ENCODE measurements at places on chromosomes 4 and X.

GRCh38 chrX:9668537-9668936 lies 97.1 kb downstream of the GPR143 start:
- DNase-seq, result no peak

- no peak for DNase-seq
Observed at GRCh38 chr4:69951602-69952001, 13.9 kb downstream of the CSN2 start.

GRCh38 chrX:77442728-77443127 lies 4.5 kb upstream of the FGF16 start:
- no peak for DNase-seq

DNA sequence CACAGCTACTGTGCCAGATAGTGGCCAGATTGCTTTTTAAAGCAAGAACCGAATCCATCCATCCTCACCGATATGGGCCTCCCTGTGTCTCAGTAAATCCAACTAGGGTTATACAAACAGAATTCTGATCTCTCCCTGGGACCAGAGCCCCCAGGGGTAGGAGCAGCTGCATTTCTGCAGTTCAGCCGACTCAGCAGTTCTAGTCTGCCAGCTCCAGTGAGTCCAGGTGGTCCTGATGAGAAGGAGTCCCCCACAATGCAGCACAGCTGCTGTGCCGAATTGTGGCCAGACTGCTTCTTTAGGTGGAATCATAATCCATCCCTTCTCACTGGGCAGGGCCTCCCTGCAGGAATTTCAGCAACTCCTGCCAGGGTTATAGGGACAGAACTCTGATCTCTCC lies 532.9 kb downstream of the ACTRT1 start:
- no peak for DNase-seq

DNA sequence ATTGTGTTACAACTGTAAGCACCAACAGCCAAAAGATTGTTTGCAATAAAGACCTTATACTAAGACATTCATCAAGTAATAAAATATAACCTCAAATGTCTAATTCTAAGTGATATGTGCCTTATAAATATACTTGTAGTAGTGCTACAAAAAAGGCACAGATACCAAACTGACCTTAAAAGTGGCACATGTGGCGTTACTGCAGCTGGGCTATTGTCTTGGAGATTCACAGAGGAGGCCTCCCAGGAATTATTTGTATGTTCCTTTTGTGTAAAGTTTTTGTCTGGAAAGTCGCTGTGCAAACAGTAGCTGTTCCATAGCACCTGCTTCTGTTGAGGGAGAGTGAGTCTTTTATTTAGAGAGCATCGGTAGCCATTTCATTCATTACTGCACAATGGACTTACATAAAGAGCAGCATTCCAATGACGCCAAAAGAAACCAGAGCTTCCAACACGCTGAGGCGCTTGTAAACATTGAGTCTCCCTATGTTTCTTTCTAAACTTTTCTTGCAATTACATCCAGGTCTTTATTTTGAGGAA lies 143.7 kb downstream of the RPA4 start:
- no peak for DNase-seq

DNA sequence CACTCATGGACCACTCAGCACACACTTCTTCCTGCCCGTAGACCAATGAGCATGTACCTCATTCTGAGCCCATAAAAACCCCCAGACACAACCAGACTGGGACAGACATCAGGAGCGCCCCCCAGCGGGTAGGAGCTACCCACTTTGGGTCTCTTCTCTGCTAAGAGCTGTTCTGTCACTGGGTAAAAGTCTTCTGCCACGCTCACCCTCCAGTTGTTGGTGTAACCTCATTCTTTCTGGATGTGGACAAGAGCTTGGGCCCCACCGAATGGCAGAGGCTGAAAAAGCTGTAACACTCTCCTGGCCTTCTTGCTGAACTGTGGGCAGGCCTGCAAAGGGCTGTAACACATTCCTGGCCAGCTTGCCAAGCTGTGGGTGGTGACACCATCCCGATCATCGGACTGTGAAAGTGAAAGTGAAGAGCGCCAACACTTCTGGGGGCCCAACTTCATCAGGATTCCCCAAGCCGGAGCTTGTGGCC lies 137.6 kb downstream of the TECRL start:
- no peak for DNase-seq

- DNase-seq, result peak; percentile 4
Observed at GRCh38 chrX:24148535-24149350, 786 bp upstream of the ZFX start.

DNA sequence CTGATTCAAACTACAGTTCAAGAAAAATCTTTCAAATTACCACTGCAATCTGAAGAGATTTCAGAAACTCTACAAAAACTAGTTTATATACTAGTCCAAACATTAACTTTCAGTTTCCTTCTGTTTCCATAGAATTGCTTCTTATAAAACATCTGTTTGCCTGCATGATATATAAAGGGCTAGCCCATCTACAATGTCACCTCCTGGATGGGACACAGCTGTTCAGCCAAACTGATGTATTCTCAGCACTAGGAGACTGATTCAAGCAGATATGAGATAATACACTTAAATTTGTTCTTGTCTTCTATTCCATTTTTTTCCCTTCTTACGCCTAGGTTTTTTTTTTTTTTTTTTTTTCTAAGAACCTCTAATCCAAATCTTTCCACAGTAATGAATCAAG lies 1569.7 kb upstream of the IGFBP7 start:
- no peak for DNase-seq

DNA sequence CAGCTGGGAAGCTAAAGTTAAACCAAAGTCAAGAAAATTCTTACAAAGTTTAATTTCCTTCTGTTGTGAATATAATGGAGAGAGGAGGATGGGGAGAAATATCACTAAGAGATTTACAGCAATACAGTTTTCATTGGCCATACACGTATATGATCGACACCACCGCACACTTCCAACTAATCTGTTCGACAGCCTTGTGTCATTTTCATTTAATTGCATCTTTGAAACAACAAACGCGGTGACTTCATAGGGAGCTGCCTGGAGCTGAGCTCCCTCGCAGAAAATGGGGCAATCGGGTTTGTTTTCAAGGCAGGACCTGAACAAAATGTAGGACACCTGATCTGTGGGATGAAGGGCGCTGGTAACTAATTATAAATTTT lies 1.3 kb downstream of the PTPN13 start:
- no peak for DNase-seq

DNA sequence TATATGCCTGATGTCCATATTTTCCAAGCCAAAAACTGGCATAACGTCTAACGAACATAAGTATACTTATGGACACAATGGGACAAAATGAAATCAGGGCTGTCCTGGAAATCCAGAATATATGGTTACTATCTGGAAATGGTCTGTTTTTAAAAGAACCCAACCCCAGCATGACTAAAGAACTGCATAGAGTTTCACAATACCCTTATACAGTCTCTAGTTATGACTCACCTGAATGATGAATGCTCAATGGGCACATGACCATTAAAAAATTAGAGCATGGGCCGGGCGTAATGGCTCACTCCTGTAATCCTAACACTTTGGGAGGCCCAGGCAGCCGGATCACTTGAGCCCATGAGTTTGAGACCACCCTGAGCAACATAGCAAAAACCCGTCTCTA lies 31.8 kb downstream of the AMMECR1 start:
- no peak for DNase-seq

DNA sequence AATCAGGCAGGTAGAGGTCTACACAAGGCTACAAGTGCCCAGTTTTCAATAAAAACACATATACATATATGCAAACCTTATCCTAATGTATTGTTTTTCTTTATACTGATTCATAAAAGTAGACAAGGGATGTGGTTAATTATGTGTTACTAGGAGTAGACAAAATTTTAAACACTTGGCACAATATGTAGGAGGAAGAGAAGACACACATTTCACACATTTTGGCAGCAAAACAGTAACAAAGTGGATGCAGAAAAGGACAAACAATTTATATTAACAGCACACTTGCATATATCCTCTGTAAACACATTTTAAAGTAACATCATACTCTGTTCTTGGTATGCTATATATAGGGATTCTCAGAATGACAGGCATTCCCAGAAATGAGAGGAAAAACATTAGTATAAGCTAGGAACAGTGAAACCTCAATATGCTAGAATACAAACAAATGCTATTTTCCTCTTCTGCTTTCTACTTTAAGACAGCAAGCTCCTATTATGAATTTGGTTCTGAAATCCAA lies 63.8 kb downstream of the GPRIN3 start:
- no peak for DNase-seq

GRCh38 chrX:129980540-129981199 lies 1.8 kb upstream of the BCORL1 start:
- no peak for DNase-seq
